ENCODE measurements at places on chromosomes 2 and 18.

GRCh38 chr18:58618822-58619595, 9.9 kb downstream of the ALPK2 start:
- no peak for DNase-seq

GRCh38 chr18:51767293-51767692, 569.8 kb upstream of the MEX3C start:
- DNase-seq, result no peak

DNA sequence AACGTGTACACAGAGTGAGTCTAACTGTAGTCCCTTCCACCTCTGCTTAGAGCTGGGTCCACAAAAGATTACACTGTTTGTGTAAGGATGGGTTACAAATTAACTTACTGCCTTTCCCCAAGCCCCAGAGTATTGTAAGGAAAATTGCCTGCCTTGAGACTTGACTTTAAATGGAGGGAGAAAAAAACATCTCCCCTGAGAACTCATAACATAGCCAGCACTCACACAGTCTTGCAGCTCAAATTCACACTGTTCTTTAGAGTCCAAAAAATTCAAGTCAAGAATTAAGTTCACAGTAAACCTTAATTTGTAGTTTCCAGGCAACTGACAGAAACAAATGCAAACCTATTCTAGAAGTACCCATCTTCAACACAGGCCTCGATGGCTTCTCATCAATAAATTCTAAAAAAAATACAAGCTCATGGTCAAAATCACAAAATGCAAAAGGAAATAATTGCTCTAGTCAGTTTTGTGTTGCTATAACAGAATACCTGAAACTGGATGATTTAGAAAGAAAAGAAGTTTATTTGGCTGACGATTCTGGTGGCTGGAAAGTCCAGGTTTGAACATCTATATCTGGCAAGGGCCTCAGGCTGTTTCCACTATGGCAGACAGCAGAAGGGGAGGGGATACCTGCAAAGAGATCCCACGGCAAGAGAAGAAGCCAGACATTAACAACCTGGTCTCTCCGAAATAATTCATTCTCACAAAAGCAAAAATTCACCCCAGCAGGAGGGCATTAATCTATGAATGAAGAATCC, 34.6 kb upstream of the TMEM17 start:
- no peak for DNase-seq

GRCh38 chr2:197707316-197708213, 2.4 kb downstream of the MARS2 start:
- no peak for DNase-seq

DNA sequence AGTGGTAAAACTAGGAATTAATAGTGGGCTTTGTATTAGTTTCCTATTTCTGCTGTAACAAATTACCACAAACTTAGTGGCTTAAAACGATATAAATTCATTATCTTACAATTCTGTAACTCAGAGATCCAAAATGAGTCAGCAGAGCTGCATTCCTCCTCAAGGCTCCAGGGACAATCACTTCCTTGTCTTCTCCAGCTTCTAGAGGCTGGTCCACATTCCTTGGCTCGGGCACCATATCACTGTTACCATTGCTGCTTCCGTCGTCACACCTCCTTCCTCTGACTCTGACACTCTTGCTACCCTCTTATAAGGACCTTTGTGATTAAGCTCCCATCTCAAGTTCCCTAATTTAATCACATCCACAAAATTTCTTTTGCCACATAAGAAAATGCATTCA, 567.8 kb upstream of the KLHL29 start:
- DNase-seq, result no peak

DNA sequence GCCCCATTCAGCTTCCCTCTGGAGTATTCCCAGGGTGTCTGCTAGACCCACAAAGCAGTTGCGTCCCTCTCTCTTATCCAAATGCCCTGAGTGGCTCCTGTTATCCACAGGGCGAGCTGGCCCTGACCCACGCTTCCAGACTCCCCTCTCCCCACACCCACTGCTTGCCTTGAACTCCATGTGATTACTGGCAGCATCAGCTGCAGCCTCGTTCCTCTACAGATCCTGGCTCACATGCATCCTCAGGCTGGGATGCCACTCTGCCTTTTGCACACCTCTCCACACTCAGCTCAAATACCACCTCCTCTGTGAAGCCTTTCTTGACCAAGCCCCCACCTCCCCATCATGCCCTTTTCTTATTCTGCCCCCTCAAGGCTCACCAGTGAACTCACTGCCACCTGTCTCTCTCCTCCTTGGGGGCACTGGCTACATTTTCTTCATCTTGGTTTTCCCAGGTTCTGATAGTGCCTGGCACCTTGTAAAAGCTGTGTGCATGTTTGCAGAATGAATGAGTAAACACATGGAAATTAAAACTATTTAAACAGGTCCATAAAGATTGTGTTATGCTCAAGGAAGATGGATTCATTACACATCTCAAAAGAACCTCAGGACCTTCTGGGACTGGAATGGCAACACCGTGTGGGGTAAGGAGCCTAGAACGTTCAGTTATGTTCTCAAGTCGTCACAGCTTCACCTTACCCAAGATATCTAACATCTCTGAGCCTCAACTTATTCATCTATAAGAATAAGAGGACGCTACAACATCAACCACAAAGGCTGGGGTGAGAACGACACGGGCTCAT, 165.0 kb downstream of the BCL2 start:
- DNase-seq, result no peak

- peak; percentile 11 for DNase-seq
Measured at GRCh38 chr2:179263446-179264367, 925 bp downstream of the SESTD1 start.

Data from T-helper 2 cell treated with Interferon-gamma antibody and Interleukin-4, amounts not matched to agents 5 μg/mL and 100 μg/mL, for 36 hours (primary cell).